ENCODE measurements at places on chromosomes 7 and 10.

DNA sequence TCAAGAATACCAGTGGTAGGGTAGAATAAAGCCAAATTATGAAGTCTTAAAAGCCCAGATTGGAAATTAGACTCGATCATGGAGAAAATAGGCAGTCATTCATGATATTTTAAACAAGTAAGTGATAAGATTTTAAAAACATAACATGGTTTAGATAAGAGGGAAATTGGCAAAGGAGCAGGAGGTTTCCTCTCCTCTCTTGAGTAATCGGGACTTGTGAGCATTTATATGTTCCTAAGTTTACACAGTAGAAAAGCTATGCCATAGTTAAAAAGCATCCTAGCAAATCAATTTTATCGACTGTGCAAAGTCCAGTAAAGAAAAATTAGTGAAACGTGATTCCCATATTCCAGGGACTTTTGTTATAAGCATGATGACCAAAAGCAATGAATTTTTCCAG, 313.2 kb downstream of the AHR start:
- no peak for DNase-seq

- DNase-seq, result no peak
These were observed 77.8 kb downstream of the SHH start for GRCh38 chr7:155734445-155734809.

DNA sequence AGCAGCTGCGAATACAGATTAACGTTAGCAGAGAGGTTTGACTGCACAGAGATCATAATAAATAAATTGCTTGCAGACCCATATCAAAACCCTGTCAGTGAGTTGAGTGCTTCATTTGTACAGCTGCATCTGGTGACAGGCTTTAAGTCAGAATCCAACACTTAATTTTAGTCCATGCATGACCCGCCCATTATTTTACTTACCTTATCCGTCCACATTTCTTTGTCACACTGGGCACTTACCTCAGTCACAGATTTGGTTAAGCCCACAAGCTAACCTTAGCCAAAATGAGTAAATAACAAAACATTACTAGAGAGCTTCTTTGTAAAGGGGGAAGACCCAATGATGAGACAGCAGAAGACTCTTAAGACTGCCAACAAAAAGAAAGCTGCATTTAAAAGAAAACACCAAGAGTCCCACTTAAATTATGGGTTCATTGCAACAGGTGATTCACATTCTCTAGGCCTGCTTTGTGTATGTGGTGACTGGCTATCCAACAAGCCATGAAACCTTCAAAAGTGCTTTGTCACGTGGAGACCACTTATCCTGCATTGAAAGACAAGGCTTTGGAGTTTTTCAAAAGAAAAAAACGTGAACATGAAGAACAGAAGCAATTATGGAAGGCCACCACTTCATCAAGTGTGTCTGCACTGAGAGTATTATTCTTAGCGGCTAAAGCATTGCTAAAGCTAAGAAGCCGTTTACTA, 32.2 kb downstream of the PHTF2 start:
- DNase-seq, result no peak

DNA sequence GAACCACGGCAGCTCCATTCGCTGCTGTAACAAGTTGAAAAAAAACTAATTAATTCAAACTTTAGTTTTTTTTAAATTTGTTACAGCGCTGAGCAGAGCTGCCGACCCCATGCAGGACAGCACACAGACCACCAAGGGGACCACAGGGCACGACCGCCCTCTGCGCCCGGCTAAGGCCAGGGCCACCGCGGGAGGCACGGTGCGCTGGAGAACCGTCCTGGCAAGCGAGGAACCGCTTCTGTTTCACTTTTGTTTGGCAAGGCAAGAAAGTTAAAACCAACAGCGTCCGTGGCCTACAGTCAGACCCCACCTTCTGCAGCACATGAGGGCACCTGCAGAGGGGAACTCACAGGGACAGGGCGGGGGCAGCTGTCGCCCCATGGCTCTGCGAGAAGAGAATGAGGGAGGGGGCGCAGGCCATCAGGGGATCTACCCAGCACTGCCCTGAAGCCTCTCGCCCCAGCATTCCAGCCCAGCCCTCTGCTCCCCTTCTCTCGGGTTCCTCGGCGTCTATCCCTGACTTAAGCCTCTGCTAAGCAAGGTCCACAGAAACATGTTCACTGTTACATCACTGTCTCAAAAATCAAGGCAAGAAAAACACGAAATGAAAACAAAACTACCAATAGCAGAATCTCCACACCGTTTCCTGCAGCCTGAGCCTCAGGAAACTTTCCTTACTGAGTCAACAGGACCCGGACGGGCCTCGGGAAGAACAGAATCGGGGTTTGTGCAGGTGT, 204.4 kb downstream of the DIP2C start:
- DNase-seq, result no peak

DNA sequence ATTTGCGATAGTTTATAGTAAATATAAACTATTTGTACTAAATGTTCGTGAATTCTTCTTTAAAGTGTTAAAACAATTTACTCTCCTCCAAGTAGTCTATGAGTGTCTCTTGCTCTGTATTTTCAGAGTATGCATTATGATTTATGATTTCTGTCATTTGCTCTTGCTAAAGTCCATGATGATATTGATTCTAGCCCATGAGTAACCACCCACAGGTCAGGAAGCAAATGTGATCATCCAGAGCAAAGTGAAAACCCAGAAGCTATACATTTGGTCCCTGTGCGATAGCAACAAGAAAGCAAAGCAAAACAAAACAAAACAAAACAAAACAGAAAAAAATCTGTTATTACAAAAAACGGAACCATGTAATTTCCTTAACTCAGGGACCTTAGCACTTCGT, 225.9 kb downstream of the HDAC9 start:
- no peak for DNase-seq

DNA sequence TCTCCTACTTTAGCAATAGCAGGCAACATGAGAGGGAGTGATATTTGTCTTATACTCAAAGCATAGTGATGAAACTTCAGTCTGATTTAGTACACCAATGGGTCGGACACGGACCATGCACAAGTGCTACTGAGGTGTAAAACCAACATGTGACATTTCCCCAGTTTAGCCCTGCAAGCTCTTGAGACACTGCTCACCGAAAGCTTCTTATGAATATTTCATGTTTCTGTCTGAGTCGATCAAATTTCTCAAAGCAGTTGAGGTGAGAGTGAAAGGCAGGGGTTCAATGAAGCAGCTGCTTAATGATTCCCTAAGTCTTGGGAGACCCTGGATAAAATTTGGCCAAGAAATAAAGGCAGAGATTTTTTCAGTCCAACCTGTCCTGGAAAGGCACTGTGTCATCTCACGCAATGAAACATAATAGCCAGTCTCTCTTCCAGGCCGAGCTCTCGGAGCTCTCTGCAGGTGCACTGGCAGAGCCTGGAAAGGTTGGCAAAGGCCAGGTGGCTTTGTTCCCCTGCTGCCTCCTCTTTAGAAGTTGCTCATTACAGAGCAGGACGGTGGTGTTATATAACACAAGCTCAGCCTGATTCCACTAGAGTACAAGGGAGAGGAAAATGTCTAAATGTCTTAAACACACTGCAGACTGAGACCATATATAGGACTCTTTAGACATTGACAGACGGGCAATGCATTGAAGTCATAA, 33.9 kb upstream of the XPNPEP1 start:
- DNase-seq, result no peak

DNA sequence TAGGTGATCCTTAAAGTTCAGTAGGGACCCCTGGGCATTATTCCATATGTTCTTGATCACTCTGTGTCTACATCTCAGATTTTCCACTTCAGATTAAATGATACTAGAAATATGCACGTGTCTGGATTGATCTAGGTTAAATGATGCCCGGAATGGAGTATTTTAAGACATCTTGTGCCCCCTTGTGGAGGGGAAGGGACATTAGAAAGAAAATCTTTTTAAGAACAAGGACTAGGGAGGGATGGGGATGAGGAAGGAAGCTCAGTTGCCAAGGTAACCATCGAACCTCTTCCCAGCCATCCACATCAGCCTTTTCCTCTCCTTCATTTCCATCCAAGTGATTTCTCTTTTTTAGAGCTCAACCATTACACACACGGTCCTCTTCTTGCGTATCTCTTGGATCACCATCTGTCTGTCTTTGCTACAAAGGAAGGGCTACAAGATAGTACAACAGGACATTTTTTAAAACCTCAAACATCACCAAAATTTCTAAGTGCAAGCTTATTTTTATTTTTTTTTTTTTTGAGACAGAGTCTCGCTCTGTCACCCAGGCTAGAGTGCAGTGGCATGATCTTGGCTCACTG, 40.5 kb downstream of the PRSS2 start:
- DNase-seq, result peak; percentile 87

GRCh38 chr10:64201936-64202335, 680.7 kb downstream of the REEP3 start:
- DNase-seq, result no peak

- DNase-seq, result no peak
These were observed 90.1 kb upstream of the MTPN start for GRCh38 chr7:136067277-136067676.

DNA sequence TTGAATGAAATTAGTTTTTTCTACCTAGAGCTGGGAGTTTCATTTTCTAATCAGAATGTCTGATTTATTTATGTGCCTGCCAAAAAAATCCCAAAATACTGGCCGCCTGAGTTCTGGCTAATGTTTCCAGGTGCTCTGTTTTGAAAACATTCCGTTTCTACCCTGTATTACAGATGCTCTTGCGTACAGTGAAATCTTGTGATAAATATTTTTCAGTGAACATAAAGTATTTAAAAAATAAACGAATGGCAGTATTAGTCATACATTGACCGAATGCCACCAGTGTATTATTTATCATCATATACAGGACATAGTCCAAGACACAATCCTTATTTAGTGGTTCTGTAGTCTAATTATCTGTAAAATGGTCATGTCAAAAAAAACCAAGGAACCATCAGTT, 102.8 kb downstream of the KAT6B start:
- DNase-seq, result no peak

DNA sequence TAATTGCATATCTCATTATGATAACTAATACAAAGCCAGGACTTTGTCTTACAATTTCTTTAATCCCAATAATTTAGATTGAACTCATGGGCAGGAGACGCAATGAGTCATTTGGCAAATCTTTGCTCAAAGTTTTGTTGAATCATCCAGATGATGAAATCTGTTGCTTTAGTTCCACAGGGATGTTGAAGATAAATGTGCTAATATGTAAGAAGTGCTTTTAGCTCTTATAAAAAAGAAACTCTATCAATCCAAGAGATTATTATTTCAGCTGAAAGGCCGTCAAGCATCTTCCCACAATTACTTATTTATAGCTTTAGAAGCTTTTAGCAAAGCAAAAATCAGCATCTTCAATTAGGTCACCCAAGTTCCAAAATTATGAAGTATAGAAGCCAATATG, 36.8 kb upstream of the ANK3 start:
- DNase-seq, result no peak

DNA sequence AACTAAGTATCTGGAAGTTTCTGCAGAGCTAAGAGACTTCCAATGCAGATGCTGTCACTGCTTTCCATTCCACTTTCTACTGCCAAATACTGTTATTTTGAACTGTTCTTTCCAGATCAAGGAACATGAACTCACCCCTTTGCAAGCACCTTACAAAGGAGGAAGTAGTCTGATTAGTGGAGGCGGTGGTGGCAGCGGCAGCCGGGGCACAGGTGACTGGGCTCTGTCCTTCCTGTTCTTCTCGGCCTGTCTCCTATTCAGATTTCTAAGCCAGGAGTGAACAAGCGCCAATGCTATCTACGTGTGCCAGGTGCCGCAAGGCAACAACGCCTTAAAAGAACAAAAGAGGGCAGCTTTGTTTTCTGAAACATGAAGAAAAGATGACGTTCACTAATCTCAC, 44.9 kb downstream of the BEND7 start:
- DNase-seq, result no peak

DNA sequence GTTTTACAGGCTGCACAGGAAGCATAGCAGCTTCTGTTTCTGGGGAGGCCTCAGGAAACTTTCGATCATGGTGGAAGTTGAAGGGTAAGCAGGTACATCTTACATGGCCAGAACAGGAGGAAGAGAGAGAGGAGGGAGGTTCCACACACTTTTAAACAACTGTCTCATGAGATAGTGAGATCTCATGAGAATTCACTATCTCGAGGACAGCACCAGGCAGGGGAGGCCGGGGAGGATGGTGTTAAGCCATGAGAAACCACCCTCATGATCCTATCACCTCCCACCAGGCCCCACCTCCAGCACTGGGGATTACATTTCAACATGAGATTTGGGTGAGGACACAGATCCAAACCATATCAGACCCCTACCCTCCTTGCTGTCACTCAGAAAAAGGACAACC, 23.7 kb downstream of the ZNF503 start:
- DNase-seq, result no peak

DNA sequence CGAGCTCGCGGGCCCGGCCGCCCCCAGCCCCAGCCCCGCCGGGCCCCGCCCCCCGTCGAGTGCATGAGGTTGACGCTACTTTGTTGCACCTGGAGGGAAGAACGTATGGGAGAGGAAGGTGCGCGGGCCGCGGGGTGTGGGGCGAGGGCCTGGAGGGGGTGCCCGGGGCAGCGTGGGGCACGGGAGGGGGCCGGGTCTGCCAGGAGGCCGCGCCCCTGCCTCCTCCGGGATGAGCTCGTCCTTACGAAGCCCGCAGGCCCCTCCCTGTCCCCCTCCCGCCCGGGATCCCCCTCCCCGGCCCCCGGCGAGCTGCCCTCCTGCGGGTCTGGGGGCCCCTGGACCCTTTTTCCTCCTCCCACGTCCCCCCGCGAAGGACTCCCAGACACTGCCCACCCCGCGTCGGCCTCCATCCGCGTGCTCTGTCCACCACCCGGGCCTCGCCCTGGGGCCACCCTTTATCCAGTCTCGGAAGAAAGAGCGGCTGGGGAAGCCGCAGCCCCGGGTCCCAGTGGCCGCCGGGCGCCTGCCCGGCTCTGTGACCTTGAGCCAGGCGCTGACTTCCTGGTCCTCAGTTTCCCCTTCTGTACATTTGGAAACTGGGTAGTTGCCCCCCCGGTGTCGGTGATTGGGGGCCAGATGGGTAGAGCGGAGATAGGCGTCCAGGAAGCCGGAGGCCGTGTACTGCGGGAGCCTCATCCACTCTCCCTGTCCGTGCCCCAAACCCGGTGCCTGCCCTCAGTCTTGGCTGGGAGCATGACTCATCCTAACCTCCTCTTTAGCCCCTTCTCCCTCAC, 521 bp downstream of the LIMK1 start:
- peak; percentile 58 for DNase-seq

- DNase-seq, result no peak
These were observed 105.5 kb upstream of the MKLN1 start for GRCh38 chr7:131222171-131222570.

GRCh38 chr7:24572393-24572996, 757 bp upstream of the PALS2 start:
- DNase-seq, result peak; percentile 11

DNA sequence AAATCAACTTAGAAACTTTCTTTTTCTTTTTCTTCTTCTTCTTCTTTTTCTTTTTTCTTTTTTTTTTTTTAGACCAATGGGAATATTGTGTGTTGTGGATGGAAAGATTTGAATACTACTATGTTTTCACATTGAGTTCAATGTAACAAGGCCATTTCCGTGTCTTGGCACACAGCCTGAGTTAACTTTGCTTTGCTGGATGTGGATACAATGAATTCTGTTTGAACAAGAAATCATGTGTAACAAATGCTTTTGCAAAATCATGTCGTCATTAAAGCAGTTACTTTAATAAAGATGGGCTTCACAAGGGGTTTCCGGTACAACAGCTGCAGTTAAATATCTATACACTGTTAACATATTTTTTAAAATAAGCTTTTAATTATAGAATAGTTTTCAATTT, 13.5 kb upstream of the ENTPD1 start:
- no peak for DNase-seq

- DNase-seq, result no peak
These were observed 548.0 kb downstream of the TCERG1L start for GRCh38 chr10:130763491-130763890.

- DNase-seq, result no peak
These were observed 8.1 kb downstream of the DDC start for GRCh38 chr7:50557099-50557498.

Data from CD4-positive, alpha-beta T cell treated with Interleukin-4 for 1 hour (primary cell).